ENCODE measurements at places on chromosomes 1 and 21. TPM values are rescaled to one million over a fixed set of nuclear protein-coding genes. Genes with fewer than 3 reads are reported as not detected.

DNA sequence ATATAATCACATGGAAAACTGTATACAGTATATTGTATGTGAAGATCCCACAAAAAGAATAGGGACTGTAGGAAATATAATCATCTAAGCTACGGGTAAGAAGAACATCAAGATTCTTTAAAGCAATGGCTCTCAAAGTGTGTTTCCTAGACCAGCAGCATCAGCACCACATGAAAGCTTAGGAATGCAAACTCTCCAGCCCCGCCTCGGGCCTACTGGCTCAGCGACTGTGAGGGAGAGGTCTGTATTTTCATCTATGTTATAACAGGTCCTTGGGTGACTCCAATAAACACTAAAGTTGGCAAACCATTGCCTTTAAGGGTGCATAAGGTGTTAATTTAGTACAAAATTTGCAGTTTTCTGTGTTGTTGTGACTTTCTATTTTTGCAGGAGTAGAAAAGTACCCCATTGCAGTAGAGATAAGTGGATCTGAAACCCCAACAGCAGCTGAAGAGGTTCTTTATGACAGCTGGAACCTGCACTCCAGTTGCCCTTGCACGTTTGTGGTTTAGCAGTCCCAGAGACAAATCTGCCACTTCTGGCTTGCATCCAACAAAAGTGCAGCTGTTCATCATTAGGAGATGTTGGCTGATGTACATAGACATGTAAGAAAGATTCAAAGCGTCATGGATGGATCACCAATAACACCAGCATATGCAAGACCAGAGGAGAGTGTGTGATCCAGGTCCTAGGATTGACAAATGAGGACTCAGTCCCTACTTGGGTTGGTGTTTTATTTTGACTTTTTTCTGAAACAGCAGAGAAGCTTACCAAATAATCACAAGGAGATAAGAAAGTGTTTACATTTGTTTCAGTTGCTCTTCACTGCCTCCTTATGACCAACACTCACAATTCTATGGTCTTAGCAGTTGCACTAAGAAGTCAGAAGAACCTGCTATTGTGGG is 15.9 kb upstream of the IFNAR1 start:
- no peak for DNase-seq

DNA sequence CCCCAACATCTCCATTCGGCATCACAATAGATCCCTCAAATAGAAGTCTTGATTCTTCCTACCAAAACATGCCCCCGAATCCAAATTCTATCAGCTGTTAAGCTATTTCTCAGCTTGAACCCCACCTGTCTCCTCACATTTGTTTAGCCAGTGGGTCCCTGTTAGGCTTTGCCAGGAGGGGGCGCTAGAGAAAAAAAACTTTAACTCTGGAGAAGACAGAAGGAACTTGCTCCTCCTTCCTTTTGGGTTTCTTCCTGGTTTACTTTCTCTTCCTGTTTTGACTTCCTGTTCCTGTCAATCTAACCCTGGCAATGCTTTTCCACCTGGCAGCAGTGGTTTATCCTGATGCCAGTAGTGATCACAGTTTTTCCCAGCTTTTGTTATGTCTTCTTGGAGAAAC is 95.6 kb upstream of the KCNK1 start:
- DNase-seq = peak; percentile 45

The B3GALT2 gene
- total RNA-seq = not detected

DNA sequence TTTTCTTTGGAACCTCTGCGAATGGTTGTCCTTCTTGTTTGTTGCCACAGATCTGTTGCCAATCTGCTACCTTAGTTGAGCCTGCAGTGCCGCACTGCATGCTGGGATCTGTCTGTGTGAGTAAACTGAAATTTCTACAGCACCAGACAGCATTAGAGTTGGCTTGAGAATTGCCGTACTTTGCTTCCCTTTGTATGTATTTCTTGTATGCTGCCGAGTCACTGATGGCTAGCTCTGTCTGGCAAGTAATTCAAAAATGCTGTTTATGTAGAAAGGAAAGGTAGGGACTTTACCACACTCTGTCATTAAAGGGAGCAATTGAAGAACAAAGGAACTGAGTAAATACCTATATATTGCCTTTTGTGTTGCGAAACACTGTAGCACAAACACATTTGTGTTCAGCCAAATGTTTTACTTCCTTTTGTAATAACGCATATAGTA is 857.4 kb downstream of the USP25 start:
- DNase-seq = peak; percentile 85

GRCh38 chr1:185008838-185009237 is 34.5 kb upstream of the NIBAN1 start:
- no peak for DNase-seq

DNA sequence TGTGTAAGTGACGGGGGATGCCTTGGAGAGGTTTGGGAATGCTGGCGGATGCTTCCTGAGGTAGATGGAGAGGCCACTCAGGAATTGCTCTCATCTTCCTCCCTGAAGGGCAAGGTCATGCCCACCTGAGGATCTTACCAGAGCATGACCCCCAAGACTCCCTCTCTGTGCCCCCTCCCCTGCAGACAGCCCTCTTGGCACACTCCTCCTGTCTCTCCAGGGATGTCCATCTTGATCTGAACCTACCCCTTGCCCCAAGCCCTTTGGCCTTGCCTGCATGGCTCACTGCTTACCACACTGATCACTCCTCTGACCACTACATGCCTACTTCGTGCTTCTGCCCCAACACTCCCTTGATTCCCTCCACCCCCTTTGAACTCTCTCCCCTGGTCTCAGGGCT is 17.9 kb upstream of the MPL start:
- DNase-seq = no peak

- DNase-seq = no peak
Measured at GRCh38 chr1:26434161-26434752, 2.1 kb downstream of the DHDDS start.

DNA sequence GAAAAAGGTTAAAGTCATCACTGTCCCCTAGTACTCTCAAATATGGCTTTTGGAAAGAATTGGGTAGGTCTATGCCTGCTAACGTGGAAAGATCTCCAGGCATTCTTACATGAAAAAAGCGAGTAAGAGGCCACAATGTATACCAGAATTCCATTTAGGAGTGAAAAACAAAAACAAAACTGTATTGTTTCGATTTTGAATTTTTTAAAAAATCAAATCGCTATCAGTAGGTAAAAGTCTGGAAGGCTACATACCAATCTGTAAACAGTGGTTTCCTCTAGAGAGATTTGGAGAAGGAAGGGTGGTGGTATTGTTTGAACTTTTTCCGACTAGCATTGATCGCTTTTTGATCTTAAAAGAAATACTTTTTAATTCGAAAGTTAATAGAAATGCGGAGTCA is 55.9 kb downstream of the RRAGC start:
- DNase-seq = no peak
